ENCODE measurements at places on chromosomes 1 and 21. TPM values are rescaled to one million over a fixed set of nuclear protein-coding genes. Genes with fewer than 3 reads are reported as not detected.

DNA sequence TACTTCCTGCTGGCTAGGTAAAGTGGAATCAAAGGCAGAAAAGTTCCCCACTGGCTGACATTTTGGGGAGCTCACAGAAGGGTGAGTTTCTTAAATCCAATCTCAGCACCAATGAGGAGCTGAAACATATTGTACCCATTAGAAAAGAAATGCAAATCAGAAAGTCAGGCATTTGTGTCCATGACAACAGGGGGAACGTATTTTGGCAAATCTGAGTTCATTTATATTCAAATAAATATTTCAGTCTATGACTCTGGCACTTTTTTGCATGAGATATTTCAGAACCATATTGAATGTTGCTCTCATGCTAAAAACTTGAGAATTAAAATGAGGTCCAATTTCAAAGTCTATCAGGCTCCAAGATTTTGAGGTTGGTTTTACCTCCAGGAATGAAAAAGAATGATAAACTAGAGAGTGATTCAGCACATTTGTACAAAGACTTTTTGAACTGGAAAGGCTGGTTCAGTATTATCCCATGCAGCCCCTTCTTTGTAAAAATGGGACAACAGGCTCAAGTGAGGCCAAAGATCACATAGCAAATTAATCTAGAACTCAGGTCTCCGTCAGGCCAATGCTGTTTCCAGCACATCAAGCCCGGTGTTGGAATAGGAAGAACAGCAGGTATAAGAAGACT is 202.2 kb downstream of the RRAGC start:
- H3K27ac ChIP-seq, result no peak overlapping the region
- H3K4me3 ChIP-seq, result no peak overlapping the region
- no peaks in the 10 kb centered on the region for H3K27me3 ChIP-seq
- H3K4me1 ChIP-seq, result no peaks in the 10 kb centered on the region
- no peak for DNase-seq
- no peaks in the 10 kb centered on the region for H3K36me3 ChIP-seq

GRCh38 chr1:177817937-177818875 is 151.7 kb downstream of the SEC16B start:
- DNase-seq, result no peak
- no peaks in the 10 kb centered on the region for H3K36me3 ChIP-seq
- H3K4me1 ChIP-seq, result no peaks in the 10 kb centered on the region
- no peaks in the 10 kb centered on the region for H3K27me3 ChIP-seq

- no peaks in the 10 kb centered on the region for H3K4me1 ChIP-seq
- no peaks in the 10 kb centered on the region for H3K36me3 ChIP-seq
- no peak overlapping the region for H3K27ac ChIP-seq
- no peak for DNase-seq
Measured at GRCh38 chr1:156358641-156359040, 10.4 kb upstream of the RHBG start.

GRCh38 chr1:66723985-66724384 is 28.3 kb upstream of the DYNLT5 start:
- no peaks in the 10 kb centered on the region for H3K27me3 ChIP-seq
- no peaks in the 10 kb centered on the region for H3K4me1 ChIP-seq
- H3K4me3 ChIP-seq, result no peak overlapping the region
- DNase-seq, result no peak
- H3K27ac ChIP-seq, result peak overlapping the region; percentile 36

- DNase-seq, result no peak
- H3K27ac ChIP-seq, result no peak overlapping the region
- no peaks in the 10 kb centered on the region for H3K36me3 ChIP-seq
- no peaks in the 10 kb centered on the region for H3K27me3 ChIP-seq
Measured at GRCh38 chr21:23977971-23978370, 1629.3 kb downstream of the MRPL39 start.

- no peaks in the 10 kb centered on the region for H3K36me3 ChIP-seq
- DNase-seq, result no peak
- no peaks in the 10 kb centered on the region for H3K27me3 ChIP-seq
- peak overlapping the region; percentile 80 for H3K4me3 ChIP-seq
- peak overlapping the region; percentile 98 for H3K27ac ChIP-seq
Measured at GRCh38 chr1:37472994-37473393, 1.4 kb upstream of the ZC3H12A start.

DNA sequence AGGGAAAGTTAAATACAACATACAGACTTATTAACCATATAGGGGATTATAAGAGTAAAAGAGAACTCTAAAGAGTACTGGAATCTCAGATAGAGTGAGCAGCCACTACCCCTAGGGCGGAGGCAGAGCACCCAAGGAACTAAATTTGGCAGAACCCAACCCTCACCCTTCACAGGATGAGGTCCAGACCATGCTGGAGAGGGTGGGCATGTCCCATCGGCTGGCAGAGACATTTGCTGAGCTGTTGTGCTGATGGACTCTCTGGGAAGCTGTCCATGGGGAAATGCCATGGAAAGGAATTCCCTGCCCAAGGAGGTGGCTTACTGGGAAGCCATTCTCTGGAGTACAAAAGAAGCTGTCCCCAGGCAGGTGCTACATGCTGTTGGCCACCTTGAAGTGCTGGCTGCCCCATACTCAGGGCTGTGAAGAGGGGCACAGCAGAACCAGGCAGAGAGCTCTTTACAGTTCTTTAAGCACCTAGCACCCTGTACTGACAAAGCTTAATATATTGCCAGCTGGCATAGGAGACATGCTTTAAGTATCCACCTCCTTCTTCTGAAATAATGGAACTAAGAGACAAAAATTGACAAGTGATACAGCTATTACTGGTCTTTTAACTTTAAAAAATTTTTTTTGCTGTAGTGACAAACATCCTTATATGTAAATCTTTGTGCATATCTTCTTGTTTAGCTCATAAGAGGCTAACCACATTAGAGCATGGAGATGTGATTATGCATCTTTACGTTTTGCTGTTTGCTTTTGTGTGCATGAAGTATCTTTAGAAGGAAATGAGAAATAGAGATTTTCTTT is 29.6 kb downstream of the TSNAX start:
- no peak overlapping the region for H3K27ac ChIP-seq
- no peaks in the 10 kb centered on the region for H3K27me3 ChIP-seq
- H3K4me3 ChIP-seq, result no peak overlapping the region

- H3K4me1 ChIP-seq, result no peaks in the 10 kb centered on the region
- no peaks in the 10 kb centered on the region for H3K36me3 ChIP-seq
- no peaks in the 10 kb centered on the region for H3K27me3 ChIP-seq
- no peak for DNase-seq
Measured at GRCh38 chr1:92117526-92117925, 37.4 kb downstream of the BTBD8 start.

- peaks cover 5% of the 10 kb centered on the region for H3K36me3 ChIP-seq
- no peak overlapping the region for H3K27ac ChIP-seq
- H3K4me1 ChIP-seq, result no peaks in the 10 kb centered on the region
- H3K4me3 ChIP-seq, result no peak overlapping the region
- no peaks in the 10 kb centered on the region for H3K27me3 ChIP-seq
- DNase-seq, result no peak
Measured at GRCh38 chr1:227073786-227074185, 133.7 kb downstream of the COQ8A start.

- no peaks in the 10 kb centered on the region for H3K27me3 ChIP-seq
- no peaks in the 10 kb centered on the region for H3K36me3 ChIP-seq
- no peak overlapping the region for H3K4me3 ChIP-seq
Measured at GRCh38 chr1:59116920-59117542, 179.9 kb upstream of the FGGY start.

GRCh38 chr1:203754455-203754864 is 10.5 kb upstream of the LAX1 start:
- no peaks in the 10 kb centered on the region for H3K27me3 ChIP-seq
- DNase-seq, result no peak
- peaks cover 7% of the 10 kb centered on the region for H3K4me1 ChIP-seq
- H3K27ac ChIP-seq, result no peak overlapping the region
- H3K36me3 ChIP-seq, result no peaks in the 10 kb centered on the region

DNA sequence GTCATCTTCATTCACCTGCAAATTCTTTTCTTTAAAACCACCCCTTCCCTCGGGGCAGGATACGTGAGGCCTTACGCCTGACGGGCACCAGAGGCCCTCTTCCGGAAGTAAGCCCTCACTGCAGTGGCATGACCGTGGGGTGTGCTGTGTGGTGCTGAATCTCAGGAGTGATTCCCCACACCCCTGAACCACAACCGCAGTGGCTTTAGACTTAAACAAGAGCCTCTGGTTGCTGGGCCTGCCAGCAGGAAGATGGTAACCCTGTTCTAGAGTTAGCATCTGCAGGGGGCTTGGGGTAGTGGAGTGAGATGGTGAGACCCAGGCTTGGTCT is 12.1 kb downstream of the BSND start:
- no peak for DNase-seq
- H3K4me3 ChIP-seq, result no peak overlapping the region
- no peaks in the 10 kb centered on the region for H3K27me3 ChIP-seq
- H3K4me1 ChIP-seq, result peaks cover 5% of the 10 kb centered on the region

GRCh38 chr1:25936947-25937346 is 30.7 kb upstream of the STMN1 start:
- no peaks in the 10 kb centered on the region for H3K4me1 ChIP-seq
- H3K27me3 ChIP-seq, result no peaks in the 10 kb centered on the region
- no peak overlapping the region for H3K4me3 ChIP-seq
- H3K27ac ChIP-seq, result no peak overlapping the region
- H3K36me3 ChIP-seq, result no peaks in the 10 kb centered on the region

GRCh38 chr1:180911640-180912191 is 981 bp upstream of the KIAA1614 start:
- peaks cover 40% of the 10 kb centered on the region for H3K4me1 ChIP-seq
- peak overlapping the region; percentile 91 for H3K27ac ChIP-seq
- peak overlapping the region; percentile 86 for H3K4me3 ChIP-seq
- peaks cover 9% of the 10 kb centered on the region for H3K36me3 ChIP-seq

- no peaks in the 10 kb centered on the region for H3K36me3 ChIP-seq
- DNase-seq, result no peak
- no peaks in the 10 kb centered on the region for H3K4me1 ChIP-seq
Measured at GRCh38 chr1:37169743-37170275, 135.5 kb upstream of the GRIK3 start.

Gene AMY1B
- total RNA-seq, result not detected

Gene TMEM269
- total RNA-seq, result 0.35 TPM

Gene RPS6KC1
- total RNA-seq, result 20.7 TPM

Gene MX2
- 22.4 TPM for total RNA-seq

Gene SLC6A9
- total RNA-seq, result 26.8 TPM
